ENCODE measurements at places on chromosomes 16 and 17. TPM values are rescaled to one million over a fixed set of nuclear protein-coding genes. Genes with fewer than 3 reads are reported as not detected.

NXPH3 gene
- total RNA-seq: 3.5 TPM

HOXB3 gene
- 15.4 TPM for total RNA-seq

SERPINF2 gene
- total RNA-seq: 0.05 TPM

TPSB2 gene
- total RNA-seq: not detected

ACSM2A gene
- total RNA-seq: not detected

KCNJ2 gene
- total RNA-seq: 0.54 TPM

HIGD1B gene
- total RNA-seq: not detected

ARHGAP44 gene
- not detected for total RNA-seq

SLC38A8 gene
- total RNA-seq: not detected

SPNS2 gene
- total RNA-seq: 0.54 TPM

HOXB2 gene
- 30.7 TPM for total RNA-seq

EVI2A gene
- total RNA-seq: 7.4 TPM

GNGT2 gene
- 0.49 TPM for total RNA-seq

GDE1 gene
- total RNA-seq: 62.4 TPM
